T-helper 1 cell (primary cell): ENCODE measurements at places on chromosomes 1 and 21.

DNA sequence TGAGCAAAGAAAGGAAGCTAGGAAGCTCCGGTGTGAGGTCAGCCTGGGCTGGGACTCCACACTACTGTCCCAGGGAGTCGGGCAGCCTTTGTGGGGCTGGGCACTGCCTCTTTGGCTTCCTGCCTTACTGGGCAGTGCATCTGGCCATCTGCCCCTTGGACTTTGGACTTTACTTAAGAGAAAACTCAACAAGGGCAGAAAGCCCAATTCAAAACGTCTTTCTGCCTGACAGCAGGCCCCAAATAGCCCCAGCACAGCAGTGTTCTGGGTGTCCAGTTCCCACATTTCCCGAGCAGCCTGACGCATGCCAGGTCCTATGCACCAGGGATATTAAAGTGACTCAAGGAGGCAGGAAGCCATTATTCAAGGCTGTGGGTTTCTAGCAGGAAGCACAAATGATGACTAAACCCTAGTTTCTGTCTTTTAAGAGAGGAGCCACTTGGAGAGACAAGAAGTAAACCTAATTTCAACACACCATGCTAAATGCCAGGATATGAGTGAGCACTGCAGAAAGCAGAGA, 37.9 kb upstream of the EDEM3 start:
- no peak for DNase-seq

DNA sequence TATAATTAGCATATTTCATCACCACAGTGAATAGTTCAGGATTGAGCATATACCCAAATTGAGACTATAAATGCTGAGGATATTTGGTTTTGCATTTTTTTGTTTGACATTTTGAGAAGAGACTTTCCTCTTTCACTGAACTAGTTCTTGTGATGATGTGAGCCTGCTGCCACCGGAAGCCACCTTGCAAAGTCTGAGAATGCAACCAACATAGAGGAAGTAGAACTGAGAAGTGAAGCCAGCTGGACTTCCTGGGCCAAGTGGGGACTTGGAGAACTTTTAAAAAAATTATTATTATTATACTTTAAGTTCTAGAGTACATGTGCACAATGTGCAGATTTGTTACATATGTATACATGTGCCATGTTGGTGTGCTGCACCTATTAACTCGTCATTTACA, 102.3 kb downstream of the RPE65 start:
- DNase-seq: no peak

DNA sequence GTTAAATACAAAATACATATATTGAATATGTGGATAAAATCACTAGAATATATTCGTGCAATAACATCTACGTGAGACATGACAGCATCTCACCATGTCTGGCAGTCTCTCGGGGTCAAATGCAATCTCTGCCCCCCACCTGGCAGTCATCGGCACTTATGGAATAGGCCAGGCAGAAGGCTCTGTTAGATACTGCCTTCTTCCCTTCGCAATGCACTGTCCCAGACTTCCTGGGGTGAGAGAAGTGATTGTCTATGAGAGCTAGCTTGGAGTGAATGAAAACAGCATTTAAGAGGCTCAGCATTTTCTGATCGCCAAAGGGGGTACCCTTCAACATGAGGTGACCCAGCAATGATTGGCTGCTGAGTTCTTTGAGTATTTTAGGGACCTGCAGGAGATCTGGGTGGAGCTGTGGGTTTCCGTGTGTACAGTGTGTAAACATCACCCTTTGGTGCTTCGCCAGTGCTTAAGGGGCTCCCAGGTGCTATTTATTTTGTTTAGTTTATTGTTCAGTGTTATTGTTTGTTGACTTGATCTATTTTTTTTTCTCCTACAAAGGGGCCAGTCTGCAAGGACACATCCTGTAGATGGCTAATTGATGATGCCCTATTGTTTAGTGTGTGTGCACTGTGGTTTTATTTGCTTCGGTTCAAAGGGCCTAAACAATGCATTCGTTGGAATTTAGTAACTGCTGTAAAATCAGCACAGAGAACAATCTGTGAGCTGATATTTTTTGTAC, 10.2 kb downstream of the ERG start:
- no peak for DNase-seq

DNA sequence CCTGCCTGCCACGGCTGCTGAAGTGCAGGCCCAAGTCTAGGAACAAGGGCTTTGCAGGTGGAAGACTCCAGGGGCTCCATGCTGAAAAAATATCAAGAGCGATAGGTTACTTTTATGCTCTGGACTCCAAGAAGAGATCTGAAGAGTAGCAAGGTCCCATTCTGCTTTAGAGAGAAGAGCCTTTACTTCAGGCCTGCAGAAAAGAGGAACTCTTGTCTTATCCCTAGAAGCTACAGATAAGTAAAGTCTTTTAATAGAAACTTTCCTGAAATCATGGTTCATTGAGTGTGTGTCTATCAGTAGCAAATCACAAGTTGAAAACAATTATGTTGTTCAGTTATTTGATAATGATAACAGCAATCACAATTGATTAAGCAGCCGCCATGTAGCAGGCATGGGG, 113.3 kb downstream of the TNR start:
- no peak for DNase-seq

- DNase-seq: no peak
These were observed 12.1 kb upstream of the MIIP start for GRCh38 chr1:12007204-12007603.

DNA sequence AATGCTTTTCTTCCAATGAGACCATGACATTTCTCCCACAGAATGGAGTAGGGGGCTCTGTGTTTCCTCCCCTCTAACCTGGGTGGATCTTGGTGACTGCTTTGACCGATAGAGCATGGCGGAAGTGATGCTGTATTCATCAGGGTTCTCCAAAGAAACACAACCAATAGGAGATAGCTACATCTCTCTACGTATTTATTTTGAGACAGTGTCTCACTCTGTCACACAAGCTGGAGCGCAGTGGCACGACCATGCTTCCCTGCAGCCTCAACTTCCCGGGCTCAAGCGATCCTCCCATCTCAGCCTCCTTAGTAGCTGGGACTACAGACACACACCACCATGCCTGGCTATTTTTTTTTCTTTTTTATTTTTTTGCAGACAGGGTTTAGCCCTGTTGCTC, 29.5 kb upstream of the HNRNPU start:
- no peak for DNase-seq

DNA sequence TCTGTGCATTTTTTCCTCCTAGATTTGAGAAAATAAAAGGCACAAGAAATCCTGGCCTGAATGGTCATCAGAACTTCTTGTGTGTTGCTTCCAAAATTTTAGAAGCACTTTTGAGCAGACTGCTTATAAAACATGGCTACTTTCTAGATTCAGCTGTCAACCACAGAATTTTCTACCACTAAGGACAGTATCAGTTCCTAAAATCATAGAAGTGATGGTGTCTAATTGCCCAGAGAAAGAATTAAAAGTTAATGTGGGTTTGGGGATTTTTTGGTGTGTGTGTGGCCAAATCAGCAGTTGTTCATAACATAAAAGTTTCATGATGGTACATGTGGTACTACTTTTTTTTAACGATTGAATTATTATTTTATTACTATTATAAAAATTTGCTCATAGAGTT, 171.4 kb upstream of the SNX7 start:
- DNase-seq: no peak
